ENCODE measurements at places on chromosomes 12 and 14.
A peak's percentile ranks its signal among the peaks of the same experiment; 100 is the strongest.

- DNase-seq: no peak
Measured at GRCh38 chr14:100406505-100407131, 83.5 kb downstream of the SLC25A47 start.

GRCh38 chr14:101719708-101720107, 41.8 kb upstream of the PPP2R5C start:
- no peak for DNase-seq

GRCh38 chr14:64950889-64951288, 8.3 kb upstream of the GPX2 start:
- no peak for DNase-seq

DNA sequence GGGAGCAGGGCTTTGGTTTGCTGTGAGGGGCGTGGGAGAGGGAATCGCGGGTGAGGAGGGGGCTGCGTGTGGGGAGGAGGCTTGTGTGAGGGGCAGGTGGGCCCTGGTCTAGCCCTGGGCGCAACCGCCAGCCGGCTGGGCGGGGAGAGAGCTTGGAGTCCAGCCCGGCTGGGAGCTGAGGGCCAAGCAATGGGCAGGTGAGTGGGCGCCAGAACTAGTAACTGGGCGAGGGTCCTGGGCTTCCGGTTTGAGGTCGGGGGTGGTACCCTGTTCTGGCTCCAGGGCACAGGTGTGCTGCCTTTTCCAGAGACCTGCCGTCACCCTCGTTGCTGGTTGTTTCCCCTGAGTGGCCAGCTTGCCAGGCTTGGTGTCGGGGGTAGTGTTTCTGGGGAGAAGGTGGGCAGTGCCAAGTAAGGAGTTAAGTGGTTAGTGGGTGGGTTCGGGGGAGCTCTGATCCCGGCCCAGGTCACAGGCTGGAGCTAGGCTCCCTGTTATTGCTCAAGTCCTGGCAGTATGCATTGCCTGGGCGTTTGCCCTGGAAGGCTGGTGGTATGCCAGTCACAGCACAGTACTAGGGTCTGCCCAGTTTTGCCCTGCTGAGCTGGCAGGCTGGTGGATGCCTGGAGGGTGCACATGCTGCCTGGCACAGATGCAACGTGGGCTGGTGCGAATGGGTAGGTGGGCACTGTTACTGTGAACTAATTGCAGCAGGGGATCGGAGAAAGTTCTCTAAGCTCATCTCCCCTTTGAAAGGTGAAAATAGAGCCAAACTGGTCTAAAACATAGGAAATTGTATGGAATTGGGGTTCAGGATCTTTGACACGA, 683 bp downstream of the CIPC start:
- DNase-seq: no peak

GRCh38 chr14:52279408-52279807, 11.9 kb downstream of the PTGDR start:
- no peak for DNase-seq

- DNase-seq: no peak
Measured at GRCh38 chr12:107318806-107319532, 225.6 kb upstream of the CRY1 start.

GRCh38 chr12:765840-766239, 13.5 kb downstream of the WNK1 start:
- no peak for DNase-seq

- peak; percentile 44 for DNase-seq
Measured at GRCh38 chr14:63897721-63898163, 44.9 kb downstream of the SYNE2 start.

DNA sequence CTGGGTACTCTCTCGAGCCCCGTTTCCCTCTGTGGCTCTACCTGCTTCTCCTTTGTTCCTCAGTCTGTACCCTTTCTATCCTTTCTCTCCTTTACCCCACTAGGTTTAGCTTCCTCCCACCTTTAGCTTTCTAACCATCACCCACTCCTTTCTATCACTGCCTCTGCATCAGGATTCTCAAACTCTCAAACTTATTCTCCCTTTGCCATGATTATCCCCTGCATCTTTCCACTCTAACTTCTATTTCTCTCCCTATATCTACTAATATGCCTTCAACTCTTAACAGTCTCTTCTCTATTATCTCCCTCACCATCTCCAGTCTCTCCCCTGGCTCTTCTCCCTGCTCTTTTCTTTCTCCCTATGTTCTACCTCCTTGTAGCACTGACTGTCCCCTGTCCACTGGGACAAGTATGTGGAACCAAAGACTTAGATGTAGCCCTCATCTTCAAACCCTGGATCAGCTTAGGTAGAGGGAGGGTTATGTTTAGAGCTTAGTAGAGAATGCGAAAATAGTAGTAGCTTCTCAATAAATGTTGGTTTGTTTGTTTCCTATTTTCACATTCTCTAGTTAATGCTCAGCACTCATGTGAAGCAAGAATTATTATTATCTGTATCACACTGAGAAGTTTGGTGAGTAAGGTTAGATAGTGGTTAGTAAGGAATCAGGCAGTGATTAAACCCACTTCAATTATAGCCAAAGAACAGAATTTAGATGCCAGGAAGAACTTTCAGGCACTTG, 3.4 kb downstream of the GDF11 start:
- no peak for DNase-seq

DNA sequence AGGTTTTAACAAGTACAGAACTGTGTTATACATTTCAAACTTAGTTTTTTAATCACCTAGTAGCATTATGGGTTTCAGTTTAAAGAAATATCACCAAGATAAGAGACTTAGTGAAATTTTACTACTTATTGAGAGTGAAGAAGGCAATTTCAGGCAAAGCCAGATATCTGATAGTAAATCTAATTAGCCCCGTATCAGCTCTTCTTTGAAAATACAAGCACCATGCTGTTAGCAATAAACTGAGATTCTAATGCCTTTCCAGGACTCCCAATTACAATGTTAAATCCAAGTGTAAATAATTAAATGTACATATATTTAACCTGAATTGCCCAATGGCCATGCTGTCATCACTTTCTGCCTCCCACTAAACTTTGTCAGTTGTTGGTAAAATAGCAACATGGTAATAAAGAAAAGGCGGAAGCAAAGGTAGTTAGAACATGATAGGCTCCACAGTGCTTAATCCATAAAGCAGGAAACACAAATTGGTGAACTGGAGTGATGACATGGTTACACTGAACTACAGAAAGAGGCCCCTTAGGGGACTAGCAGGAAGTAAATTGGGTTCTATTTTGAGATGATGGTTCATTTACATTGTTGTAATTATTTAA, 646.1 kb downstream of the C12orf50 start:
- DNase-seq: no peak

- DNase-seq: no peak
Measured at GRCh38 chr14:88823968-88824313, 510 bp upstream of the TTC8 start.

DNA sequence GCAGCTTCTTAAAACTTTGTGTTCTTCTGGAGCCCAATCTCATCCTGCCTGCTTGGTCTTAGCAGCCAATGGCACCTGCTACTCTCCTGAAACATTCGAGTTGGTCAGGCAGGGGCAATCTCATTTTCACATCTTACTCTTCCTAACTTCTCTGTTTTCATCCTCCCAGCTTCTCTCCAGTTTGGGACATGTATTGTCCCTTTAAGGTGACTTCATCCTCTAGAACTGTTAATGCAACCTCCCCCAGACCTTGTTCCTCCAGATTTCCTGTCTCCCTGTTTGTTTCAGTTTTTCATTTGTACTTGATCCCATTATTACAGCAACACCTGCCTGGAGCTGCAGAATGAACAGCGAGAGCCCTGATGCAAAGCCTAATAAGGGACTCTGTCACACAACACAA, 31.3 kb downstream of the SERPINA11 start:
- DNase-seq: no peak

- DNase-seq: no peak
Measured at GRCh38 chr12:46374310-46374709, 1.7 kb upstream of the SLC38A2 start.
